ENCODE measurements at places on chromosomes 1 and 21. TPM values are rescaled to one million over a fixed set of nuclear protein-coding genes. Genes with fewer than 3 reads are reported as not detected.

The POU3F1 gene
- total RNA-seq: 6.1 TPM

The ACKR1 gene
- total RNA-seq: 2.5 TPM

The ANXA9 gene
- not detected for total RNA-seq

The IGSF8 gene
- total RNA-seq: 43.5 TPM

The TRIM33 gene
- 76.0 TPM for total RNA-seq

The NOC2L gene
- total RNA-seq: 36.1 TPM

The REN gene
- total RNA-seq: not detected

The LIN9 gene
- total RNA-seq: 15.2 TPM

The LRRC71 gene
- 0.25 TPM for total RNA-seq

The PLEKHA6 gene
- 10.3 TPM for total RNA-seq

The BRDT gene
- not detected for total RNA-seq

The HHIPL2 gene
- total RNA-seq: 0.25 TPM

The FLVCR1 gene
- 28.8 TPM for total RNA-seq

The CYP2J2 gene
- total RNA-seq: 0.49 TPM

The RGSL1 gene
- total RNA-seq: not detected

The FHAD1 gene
- 1.7 TPM for total RNA-seq
